Stimulated activated CD4-positive, alpha-beta T cell treated with anti-CD3 and anti-CD28 coated beads, Interleukin-1b, Interleukin-23, amount 100 ng/mL, for 1 hour (primary cell): ENCODE measurements at places on chromosomes 12 and 14.

DNA sequence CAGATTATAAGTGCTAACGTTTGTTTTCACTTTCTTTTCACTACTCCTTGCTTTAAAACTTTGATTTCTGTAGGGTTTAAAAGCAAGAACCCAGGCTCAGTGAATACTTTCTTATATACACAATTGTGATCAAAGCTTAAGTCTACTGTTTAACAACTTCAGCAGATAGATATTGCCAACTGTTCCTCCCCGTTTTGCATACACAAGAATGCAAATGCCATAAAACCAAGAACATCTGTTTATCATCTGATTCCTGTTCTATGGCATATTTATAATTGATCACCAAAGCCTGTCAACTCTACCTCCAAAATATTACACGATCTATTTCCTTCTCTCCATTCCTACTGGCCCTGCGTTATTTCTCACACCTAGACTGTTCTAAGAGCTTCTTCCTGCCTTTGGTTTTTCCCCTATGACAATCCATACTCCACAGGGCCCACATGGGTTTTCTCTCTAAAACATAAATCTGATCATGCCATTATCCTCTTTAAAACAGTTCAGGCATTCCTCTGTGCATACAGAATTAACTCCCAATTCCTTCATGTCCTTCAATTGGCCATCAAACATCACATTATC is 15.9 kb downstream of the MED13L start:
- DNase-seq = no peak

DNA sequence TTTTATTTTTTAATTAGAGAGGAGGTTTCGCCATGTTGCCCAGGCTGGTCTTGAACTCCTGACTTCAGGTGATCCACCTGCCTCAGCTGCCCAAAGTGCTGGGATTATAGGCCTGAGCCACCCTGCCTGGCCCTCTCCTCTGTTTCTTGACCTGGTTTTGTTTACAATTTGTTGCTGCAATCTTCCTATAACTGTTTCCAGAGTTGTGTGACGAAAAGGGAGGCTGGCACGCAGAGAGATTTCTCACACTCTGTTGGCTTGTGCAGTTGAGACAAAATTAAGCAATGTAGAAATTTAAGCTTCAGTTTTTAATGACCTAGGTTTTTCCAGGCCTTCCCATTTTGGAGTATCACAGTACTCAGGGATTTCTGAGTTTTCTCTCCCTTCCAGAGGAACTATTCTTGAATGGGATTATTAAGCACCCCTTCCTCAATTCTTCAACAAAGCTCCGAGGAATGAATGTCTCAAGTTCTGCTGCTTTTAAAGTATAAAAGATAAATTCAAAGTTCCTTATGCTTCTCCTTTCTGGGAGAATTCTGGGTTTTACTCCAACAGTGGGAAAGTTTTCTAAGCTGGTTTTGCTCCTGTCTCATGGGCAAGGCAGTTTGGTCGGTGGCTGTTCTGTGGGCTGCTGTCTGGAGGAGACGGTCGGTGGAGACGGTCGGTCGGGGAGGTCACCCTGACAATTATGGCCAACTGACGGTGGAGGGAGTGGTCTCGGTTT is 20.4 kb upstream of the FOS start:
- no peak for DNase-seq

GRCh38 chr12:126966498-126966897 is 1300.5 kb upstream of the TMEM132C start:
- DNase-seq = no peak

DNA sequence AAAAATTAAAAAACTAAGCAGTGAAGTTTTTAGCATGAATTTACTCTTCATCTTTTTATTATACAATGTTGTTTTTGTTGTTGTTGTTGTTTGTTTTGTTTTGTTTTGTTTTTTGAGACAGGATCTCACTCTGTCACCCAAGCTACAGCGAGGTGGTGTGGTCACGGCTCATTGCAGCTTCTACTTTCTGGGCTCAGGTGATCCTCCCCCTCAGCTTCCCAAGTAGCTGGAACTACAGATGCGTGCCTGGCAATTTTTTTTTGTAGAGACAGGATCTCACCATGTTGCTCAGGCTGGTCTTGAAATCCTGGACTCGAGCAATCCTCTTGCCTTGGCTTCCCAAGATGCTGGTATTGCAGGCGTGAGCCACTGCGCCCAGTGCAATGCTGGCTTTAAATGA is 11.3 kb downstream of the PPFIBP1 start:
- no peak for DNase-seq

- DNase-seq = no peak
Observed at GRCh38 chr14:105322791-105323556, 8.4 kb downstream of the PACS2 start.

DNA sequence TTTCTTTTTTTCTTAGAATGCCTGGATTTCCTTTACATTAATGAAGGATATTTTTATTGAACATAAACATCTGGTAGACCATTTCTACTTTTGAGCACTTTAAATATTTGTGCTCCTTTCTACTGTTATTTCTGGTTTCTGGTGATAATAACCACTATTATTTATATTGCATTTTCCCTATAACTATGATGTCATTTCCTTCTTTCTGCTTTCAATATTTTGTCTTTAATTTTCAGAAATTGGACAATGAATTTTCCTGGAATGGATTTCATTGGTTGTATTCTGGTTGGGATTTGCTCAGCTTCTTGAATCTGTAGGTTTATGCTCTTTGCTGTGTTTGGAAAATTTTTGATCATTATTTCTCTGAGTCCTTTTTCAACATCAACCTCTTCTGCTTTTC is 5.2 kb upstream of the PRH1 start:
- no peak for DNase-seq

DNA sequence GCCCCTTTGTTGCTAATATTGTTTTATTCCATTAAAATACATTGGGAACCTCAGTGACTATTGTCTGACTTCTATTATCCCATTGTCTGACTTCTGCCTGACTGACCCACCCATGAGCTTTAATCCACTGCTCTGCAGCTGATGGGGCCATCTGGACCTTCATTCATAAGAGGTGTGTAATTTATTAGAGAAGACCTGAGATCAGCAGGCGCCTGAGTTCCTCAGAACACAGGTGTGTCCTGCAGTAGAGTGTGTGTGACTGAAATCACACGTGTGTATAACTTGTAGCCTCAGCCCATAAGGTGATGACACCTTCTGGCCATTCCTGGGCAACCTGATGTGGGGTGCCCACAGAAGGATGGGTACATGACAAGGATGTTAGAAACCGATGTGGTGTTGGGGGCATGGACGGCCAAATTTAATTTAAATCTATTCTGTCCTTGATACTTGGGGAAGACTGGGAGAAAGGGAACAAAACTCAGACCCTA is 821.0 kb downstream of the TMEM121 start:
- no peak for DNase-seq

DNA sequence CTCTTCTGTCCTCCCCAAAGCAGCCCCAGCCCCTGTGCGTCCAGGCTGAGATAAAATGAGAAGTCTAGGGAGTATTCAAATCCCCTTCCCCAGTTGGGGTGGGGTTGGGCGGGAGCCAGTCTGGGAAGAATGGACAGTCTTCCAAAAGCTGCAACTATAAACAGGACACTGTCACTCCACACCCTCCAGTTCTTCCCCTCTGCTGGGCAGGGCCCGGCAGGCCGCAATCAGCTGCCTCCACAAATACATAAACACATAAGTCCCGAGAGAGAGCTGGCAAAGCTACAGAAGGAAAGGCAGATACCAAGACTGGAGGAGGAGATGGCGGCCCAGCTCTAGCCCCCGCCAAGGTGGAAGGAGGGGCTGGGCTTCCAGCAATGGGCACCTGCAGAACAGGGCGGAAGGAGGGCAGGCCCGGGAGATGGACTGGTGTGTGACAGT is 12.7 kb downstream of the LTBP2 start:
- no peak for DNase-seq

DNA sequence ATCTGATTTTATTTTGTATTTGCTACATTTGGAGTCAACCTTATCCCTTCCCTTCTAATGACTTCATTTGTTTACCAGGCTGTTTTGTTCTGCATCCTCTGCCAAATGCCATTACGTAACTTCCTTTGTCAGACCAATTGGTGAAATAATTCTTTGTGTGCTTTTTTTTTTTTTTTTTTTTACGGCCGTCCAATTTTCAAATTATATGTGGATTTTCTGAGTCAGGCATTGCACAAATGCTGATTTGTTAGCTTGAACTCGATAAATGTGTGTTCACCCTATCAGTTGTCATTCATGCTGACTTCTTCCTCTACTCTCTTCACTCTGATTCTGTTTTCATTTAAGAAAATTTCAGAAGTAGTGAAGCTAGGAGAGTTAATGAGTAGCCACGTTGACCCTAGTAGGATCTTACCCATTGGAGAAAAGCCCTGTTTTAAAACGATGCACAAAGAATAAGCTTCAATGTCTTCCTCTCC is 386.2 kb downstream of the DIO2 start:
- DNase-seq = no peak

- DNase-seq = no peak
Observed at GRCh38 chr12:20950248-20950647, 139.7 kb downstream of the SLCO1B3 start.

DNA sequence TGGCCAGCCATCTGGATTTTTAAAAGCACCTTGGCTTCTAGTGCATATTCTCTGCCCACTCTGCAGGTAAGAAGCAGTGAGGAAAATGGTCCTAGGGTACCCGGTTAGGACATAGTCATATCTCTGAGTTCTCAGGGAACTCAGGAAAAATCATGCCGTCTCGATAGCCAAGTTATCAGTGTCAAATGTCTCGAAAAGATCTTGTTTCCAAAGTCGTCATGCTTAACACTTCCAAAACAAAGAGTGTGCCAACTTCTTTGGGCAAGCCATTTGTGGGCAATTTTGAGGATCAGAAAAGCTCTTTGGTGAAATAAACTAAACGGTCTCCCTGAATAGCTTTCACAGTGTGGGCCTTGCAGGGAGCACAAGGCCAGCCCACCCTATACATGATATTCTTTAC is 39.2 kb downstream of the RASSF3 start:
- DNase-seq = no peak

- DNase-seq = no peak
Observed at GRCh38 chr12:21774358-21775132, at the start of gene KCNJ8. Gene KCNJ8, minus strand, starts transcription at chr12:21774706. Its CDS starts 1,090 bp downstream, at chr12:21773616.

DNA sequence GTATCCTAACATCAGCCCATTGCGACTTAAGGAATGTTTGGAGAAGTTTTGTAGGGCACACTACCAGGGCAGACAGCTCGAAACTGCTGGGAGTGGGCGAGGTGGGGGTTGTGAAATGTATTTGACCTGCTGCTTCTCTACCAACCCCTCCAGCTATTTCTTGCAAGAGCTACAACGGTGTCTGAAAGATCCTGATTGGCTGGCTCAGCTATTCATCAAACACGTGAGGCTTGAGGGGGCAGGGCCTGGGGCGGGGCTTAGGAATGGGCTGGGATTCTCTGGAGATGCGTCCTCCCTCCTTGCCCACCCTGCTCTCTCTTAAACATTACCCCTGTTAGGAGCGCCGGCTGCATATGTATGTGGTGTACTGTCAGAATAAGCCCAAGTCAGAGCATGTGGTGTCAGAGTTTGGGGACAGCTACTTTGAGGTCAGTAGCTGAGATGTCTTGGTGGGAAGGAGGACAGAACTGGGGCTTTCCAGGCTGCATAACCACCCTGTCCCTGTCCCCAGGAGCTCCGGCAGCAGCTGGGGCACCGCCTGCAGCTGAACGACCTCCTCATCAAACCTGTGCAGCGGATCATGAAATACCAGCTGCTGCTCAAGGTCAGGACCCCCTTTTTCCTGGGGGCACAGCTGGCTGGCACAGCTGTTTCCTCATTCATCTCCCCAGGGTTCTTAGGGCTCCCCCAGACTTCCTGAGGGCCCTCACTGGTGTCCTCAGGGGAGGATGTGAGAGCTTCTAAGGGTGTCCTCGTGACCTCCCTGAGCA is 3.1 kb downstream of the ARHGEF25 start:
- DNase-seq = no peak

DNA sequence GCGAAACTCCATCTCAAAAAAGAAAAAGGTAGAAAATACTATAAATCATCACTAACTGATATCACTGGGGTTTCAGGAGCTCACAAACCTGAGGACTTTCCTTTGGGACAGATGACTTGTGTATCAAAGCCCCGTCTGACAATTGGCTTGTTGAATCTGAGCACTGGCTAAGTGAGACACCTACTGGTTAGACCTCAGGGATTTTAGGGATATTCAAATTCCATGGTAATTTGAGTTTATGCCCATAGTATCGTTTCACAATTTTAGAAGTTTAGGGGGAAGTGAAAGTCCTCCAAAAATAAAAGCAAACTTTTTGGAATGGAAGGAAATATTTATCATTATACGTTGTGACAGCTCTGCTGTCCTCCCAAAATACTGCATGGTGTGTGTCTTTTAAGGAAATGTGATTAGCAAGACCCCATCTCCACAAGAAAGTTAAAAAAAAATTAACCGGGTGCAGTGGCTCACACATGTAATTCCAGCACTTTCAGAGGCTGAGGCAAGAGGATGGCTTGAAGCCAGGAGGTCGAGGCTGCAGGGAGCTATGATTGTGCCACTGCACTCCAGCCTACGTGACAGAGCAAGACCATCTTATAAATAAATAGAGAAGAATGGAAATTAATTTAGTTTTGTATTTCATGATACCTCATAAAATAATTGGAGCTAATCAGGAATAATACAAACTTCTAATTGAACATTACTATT is 49.2 kb downstream of the FBXL14 start:
- no peak for DNase-seq

GRCh38 chr14:77248666-77249065 is 22.3 kb downstream of the NGB start:
- no peak for DNase-seq

GRCh38 chr14:90651271-90651804 is 164.9 kb downstream of the TTC7B start:
- no peak for DNase-seq

- no peak for DNase-seq
Observed at GRCh38 chr14:84351646-84352045, 1178.3 kb upstream of the FLRT2 start.

- no peak for DNase-seq
Observed at GRCh38 chr14:35285168-35286002, 6.8 kb upstream of the PSMA6 start.

DNA sequence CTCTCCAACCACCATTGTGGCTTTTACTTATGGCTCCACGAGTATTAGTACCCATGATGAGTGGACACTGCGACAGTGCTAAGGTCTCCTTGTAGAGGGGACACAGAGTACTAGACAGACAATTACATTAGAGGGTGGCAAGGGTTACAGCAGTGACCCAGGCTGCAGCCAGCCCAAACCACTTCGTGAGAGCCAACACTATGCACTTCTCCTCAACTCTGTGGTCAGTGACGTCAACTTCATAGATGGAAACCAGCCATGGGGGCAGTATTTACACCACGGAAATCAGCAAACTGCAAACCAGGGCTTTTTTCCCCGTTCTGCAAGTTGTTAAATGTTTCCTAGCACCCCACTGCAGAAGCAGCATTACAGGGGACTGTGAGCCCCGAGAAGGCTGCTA is 61.6 kb upstream of the ZFP36L1 start:
- no peak for DNase-seq

DNA sequence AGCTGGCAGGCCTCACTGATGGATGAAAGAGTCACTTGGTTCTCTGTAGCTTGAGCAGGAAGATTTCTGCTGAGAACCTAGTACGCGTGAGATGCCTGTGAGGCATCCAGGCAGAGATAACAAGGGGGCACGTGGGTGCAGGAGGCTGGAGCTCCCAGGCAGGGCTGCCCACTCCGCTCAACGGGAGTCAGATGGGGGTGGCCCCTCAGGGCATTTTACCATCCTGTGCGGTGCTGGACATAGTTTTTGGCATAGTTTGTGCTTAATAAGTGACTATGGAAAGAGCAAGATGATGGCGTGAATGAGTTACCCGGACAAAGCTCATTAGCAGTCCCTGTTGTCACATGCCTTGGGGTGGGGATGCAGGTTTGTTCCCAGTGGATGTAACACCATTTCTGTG is 182.8 kb downstream of the TSPAN9 start:
- DNase-seq = no peak
